ENCODE measurements at places on chromosomes 5 and 9.

DNA sequence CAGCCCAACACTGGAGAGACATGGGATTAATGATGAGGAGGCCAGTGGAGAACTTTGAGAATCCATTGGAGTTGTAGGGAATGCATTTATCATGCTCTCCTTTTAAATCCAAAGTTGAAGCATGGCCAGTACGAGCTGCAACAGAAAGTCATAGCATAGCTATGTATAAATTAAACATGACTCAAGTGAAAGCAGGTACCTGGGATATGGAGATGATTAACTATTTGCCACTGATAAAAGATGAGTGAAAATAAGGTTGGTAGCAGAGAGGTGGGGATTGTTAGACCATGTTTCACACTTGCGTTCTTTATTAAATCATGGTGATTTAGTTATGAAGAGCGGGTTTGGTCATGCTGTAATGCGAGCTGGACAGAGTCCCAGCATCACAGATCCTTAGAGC lies 189.6 kb downstream of the ARHGEF28 start:
- no peak for DNase-seq

GRCh38 chr9:21336457-21336856 lies 1.3 kb upstream of the KLHL9 start:
- DNase-seq = no peak

GRCh38 chr5:163642904-163643303 lies 137.5 kb downstream of the MAT2B start:
- DNase-seq = no peak

DNA sequence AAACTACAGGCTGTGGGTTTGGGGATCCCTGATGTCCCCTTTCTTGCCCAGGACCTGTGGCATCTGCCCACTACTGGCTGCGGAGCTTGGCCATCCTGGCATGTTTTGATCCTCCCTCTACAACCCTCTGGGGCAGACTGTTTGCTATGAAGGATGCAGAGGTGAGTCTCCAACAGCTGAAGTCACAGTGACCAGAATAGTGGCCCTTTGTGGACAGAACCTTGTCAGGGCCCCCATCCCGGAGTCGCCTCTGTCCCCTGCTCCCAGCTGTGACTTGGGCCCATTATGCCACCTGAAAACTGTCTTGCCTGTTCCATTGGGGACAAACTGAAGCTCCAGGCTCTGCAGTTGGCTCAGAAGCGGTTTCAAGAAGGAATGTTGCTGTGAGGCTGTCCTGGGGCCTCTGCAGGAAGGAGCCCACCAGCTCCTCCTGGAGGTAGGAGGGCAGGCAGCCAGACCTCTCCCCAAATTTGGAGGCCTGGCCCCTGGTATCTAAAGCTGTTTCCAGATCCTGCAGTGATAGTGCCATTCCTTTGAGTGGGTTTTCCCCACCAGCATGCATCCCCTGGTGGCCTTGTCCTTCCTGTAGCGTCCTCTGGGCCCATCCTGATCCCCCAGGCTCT lies 93.3 kb downstream of the BARX1 start:
- no peak for DNase-seq

DNA sequence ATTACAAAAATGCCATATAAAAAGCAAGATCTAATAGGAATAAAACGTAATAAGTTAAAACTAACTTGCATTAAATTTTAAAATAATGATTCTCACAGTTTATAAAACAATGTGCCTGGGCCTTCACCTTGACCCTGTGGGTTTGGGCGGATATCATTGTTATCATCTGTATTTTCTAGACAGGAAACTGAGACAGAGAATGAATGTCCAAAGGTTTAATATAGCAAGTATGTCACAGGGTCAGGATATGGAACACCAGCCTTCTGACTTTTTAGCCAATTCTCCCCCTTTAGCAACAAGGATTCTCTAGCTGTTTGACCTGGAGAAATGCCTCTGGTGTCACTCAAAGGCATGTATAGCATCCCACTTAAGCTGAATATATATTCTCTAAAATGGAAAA lies 67.2 kb downstream of the ITGA1 start:
- DNase-seq = no peak

GRCh38 chr5:36138900-36139683 lies 12.6 kb downstream of the LMBRD2 start:
- no peak for DNase-seq

DNA sequence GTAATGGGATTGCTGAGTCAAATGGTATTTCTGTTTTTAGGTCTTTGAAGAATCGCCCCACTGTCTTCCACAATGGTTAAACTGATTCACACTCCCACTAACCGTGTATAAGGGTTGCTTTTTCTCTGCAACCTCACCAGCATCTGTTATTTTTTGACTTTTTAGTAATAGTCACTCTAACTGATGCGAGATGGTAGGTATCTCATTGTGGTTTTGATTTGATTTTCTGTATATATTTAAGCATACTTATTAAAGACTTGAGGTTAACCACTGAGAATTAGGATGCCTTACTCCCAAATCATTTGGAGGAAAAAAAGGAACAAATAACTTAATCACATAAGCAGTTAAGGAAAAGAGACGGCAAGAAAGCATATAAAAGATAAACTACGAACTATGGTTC lies 181.6 kb upstream of the FST start:
- DNase-seq = no peak

GRCh38 chr9:121700165-121700831 lies 48.9 kb downstream of the DAB2IP start:
- peak; percentile 44 for DNase-seq

DNA sequence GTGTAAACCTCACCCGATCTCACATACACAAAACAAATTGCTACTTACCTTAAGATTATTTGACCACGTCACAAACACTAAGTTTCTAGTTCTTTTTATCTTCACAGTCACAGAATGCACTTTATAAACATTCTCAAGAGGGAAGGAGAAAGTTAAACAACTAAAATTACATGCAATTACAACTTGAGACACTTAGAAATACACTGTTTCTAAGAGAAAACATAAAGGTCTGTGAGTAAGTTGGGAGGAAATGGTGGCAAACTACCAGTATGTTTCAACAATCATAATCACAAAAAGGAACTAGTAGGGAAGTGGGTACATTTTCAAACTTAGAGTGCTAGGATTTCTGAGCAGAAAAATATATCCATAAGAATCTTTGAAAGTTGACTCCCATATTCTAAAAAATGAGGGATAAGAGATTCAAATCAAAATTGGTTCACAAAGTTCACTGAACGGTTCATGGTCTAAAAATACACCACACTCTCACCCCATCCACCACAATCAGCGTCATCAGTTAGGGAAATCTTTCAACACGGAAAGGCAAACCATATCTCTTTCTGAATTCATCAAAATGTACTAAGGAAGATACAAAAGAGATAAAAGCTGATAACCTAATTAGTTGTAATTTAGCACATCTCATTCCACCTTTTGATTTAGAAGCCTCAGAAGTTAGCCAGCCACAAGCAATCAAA lies 182.6 kb downstream of the BNC2 start:
- DNase-seq = no peak

- peak; percentile 31 for DNase-seq
Measured at GRCh38 chr9:125932012-125932411, 184.8 kb downstream of the PBX3 start.

DNA sequence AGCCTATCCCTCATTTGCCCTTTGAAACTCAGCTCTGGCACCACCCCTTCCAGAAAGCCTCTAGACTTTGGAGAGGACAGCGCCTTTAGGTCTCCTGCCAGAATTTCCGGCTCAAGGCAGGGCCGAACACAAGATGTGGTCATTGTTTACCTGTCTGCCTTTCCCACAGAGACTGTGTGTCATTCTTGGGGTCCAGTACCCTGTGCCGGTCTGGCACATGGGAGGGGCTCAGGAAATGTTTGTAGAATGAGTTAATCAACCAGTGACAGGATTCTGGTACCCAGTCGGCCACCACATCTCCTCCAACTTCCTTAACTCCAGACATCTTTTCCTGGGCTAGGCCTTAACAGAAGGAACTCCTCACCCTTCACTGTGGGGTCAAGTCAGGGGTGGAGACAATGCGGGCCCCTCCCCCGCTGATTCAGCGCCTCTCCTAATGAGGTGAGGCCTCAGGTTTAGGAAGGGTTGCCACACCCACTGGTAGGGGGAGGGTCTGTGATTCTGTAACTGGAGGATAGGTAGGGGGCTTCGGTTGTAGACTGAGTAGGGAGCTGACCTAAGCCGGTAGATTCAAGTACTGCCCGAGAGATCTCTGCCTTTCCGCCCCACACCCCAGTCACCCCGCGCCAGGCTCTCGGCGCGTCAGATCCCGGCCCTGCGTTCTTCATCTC lies 29.3 kb downstream of the PCDH1 start:
- peak; percentile 38 for DNase-seq

- DNase-seq = no peak
Measured at GRCh38 chr5:163916376-163916775, 411.0 kb downstream of the MAT2B start.

- no peak for DNase-seq
Measured at GRCh38 chr5:73370640-73371583, 77.7 kb downstream of the FOXD1 start.

GRCh38 chr5:100647461-100648230 lies 112.5 kb downstream of the FAM174A start:
- DNase-seq = peak; percentile 33

Data from right hindlimb (tissue), 1 donor.